ELR (cell line): ENCODE measurements at places on chromosomes 6 and 20.

DNA sequence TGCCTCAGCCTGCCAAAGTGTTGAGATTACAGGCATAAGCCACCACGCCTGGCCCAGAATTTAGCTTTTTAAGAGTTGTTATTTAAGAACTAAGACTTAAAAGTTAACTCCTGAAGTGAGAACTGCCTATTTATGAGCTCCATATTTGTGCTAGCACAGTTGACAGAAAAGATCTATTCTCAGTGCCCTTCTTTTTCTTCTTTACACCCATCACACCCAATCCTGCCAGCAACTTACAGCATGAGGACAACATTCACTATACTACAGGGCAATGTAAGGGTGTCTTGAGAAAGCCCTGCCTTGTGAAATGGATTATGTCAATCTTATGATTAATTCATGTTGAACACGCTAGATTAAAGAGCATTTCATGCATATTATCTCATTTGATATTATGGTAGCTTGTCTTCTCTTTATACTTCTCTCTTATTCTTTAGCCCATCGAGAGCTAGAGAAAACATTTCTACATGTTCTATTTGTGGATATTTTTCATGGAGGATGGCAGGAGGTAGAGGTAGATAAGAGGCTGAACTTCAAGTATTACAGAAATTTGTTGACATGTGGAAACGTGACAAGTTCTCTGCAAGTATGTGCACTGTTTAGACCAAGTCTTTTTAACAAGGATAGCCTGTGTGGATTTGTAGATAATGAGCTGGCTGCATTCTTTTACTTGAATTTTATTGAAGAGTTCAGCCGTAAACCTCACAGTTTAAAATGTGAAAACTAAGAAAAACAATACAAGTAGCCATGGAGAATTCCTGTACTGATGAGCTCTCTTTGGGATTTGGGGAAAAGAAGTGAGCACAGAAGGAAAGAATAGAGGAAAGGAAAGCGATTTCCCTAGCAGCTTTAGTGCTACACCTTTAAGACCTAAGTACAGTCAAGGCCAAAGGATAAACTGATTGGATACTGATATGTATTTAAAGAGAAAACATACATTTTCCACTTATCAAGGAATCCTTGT, 212.2 kb downstream of the ARHGAP18 start:
- DNase-seq: peak; percentile 19

- DNase-seq: no peak
Measured at GRCh38 chr6:16823718-16824352, 62.6 kb upstream of the ATXN1 start.

- DNase-seq: no peak
Measured at GRCh38 chr20:11754451-11754850, 163.2 kb upstream of the BTBD3 start.

DNA sequence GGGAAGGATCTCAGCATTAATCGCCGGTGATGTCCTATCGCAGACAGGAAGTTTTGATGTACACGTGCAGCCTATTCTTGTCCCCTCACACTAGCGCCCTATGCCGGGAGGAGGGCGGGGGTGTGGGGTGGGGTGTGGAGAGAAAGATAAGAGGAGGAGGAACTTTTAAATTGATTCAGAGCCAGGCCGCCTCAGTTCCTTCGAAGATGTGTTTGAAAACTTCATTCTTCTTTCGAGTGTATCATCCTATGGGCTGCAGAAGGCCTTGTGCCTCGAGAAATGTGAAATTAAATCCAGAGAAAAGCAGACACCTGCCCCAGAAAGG, 2.5 kb upstream of the POU3F2 start:
- no peak for DNase-seq

DNA sequence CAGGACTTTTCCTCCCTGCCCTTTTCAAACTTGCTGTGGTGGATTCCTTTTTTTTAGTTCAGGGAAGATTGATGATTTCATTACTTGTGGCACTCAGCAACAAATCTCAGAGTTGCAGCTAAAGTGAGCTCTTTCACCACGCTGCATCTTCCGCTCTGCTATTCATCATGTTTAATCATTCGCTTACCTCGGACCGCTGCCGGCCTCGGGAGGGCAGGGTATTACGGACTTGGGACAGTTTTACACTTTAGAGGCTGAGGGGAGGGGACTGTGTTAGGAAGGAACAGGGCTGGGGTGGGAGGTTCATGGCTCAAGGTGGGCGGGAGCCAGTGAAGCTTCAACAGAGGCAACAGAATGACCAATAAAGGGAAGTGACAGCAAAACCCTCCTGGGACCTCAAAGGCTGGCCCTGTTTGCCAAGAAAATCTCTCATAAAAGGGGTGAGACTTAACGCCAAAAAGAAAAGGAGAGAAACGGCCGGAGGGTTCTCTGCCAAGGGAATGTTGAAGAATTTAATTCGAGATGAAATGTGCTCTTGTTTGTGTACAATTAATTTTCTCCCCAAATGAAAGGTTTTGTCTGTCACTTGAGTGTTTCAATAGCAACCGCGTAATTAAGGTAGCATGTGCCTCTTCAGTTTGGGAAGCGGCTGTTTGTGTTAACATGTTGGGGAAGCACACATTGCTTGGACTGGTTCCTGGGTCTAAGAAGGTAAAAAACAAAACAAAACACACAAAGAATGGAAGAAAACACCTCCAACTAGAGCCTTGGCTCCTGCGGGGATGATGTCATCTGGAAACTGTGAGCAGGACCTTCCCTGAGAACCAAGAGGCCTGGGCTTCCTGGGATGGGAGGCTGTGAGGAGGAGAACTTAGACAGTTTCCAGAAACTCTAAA, 72.5 kb upstream of the SULF2 start:
- no peak for DNase-seq

- DNase-seq: peak; percentile 66
Measured at GRCh38 chr20:62710886-62711702, 2.5 kb downstream of the NTSR1 start.

GRCh38 chr6:134848076-134848475, 101.8 kb downstream of the ALDH8A1 start:
- no peak for DNase-seq

GRCh38 chr20:49529470-49529869, 38.5 kb downstream of the PTGIS start:
- peak; percentile 26 for DNase-seq

DNA sequence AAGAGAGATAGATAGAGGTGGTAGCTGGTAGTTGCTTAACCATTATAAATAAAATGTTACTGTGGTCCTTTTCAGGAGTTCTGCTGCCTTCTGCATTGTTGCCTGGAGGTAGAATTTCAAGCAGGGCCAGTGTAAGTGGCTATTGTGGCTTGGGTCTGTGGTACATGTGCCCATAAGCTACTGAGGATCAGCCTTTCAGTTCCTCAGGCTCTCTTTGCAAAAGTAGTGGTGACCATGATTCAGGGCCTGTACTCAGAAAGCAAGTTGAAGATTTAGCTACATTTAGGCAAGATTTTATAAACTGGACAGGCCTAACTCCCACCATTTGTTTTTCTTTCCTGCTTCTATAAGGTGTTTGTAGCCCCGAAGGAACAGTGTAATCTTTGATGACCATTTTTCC, 199.0 kb downstream of the PDE7B start:
- DNase-seq: no peak

DNA sequence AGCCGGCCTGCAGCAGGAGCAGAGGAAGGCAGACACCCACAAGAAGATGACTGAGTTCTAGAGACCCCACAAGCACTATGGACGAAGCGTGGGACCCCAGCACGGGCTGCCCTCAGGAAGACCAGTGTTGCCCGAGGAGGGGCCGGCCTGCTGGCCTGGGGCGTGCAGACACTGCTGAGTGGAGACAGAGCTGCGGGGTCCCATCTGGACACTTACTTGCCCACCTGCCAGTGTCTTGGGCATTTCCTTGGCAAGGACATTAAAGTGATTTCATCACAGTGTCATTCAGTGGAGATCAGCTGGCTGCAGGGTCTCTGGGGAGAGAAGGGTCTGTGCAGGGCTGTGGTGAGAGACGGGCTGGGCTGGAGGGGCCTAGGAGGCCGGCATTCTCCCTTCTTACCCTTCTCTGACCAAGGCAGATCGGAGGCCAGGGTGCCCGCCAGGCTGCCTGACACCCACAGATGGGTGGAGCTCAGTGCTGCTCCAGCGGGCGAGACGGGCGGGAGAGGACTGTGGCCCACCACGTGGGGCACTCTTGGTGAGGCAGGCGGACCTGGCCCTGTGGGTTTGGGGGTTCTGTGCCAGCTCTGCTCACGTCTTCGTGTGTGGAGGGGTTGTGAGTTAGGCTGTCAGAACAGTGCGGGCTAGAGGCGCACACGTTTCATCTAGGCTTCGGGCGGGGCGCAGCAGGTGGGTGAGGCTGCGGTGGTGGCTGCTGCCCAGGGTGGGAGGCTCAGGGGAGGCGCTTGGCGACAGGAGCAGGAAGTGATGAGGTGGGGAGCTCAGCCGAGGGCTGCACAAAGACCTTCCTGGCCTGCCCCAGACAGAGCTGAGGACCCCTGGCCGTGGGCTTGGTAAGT, at the start of gene LIME1:
Gene LIME1 (plus strand): TSS at position 806 of the 860 bp plus-strand sequence. CDS start 886 bp downstream, outside the sequence.
- DNase-seq: no peak

DNA sequence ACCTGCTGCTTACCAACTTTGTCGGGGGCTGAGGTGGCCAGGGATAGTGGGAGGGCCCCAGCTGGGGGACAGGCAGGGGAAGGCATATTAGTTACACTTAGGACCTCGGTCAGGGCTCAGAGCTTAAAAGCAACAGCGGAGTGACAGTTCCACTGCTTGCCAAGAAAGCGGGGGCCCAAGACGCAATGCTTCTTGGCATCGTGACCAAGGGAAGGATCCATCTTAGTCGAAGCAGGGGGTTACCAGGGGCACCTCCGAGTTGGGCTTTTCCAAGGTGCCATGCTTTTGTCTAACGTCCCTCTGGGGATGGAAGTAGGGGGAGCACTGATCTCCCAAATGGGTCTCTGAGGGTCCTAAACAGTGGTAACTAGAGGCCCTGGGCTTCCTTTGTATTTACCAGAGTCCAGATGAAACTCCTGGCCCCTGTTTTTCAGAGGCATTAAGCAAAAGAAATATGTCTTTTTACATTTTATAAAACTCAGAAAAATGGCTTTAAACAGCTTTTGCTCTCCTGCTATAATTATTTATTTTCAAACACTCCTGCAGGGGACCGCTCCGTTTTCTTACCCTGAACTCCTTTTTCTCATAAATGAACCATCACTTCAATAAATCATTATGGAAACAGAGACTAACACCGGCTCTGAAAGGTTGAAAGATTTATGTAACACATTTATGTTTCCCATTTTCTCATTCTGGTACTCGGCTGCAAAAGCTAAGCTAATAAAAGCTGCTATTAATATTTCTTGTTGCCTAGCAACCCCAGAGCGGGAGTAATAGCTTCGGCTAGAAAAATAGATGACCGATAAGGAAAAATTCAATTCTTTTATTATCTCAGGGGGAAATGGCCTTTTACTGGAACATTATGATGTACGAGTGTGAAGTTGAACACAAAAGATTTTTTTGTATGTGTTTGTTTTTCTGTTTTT, 100.4 kb downstream of the TOX2 start:
- DNase-seq: no peak

DNA sequence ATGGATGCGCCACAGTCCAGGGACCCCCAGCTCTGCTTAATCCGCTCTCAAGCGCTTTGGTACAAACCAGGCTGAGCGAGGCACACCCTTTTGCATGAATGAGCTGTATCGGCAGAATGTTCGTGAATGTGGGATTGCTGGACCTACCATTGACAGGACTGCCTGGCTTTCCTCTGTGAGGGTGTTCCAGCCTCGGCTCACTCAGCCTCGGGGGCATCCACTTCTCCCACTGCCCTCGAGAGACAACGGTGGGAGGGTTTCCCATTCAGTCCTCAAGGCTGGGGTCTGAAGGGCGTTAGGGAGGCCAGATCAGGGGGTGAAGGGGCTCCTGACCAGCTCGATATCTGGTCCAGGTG, 17.4 kb downstream of the MDFI start:
- DNase-seq: no peak

- DNase-seq: peak; percentile 21
Measured at GRCh38 chr6:95364016-95364604, 213.2 kb upstream of the MANEA start.

DNA sequence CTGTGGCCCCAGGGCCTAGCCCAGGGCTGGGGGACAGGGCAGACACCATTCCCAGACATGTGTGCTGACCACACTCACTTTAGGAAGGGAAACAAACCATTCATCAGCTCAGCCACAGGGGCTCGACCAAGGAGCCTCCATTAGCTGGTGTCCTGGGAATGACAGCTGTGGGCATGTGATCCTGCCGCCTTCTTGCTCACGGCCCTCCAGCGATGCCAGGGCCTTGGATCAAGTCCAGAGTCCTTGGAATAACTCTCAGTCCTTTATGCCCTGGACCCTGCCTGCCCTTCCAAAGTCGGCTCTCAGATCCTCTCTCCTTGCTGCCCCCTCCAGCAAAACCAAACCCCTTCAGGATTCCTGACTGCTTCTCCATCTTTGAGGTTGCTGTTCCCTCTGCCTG, 165.0 kb upstream of the RNF24 start:
- no peak for DNase-seq

DNA sequence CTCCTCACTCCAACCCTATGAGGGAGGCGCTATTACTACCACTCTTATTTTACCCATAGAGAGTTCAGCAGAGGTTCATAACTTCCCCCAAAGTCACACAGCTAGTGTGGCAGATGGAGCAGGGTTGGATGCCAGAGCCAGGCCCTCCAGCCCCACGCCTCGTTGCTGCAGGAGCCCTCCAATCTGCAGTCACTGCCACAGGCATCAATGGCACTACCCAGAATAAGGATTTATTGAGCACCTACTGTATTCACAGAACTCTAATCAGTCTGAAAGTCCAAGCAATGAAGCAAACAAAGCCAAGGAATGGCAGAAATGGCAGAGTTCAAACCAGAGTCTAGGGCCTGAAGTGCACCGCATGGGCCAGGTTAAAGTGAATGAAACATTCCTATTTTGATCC, 144.9 kb downstream of the LPA start:
- DNase-seq: no peak

DNA sequence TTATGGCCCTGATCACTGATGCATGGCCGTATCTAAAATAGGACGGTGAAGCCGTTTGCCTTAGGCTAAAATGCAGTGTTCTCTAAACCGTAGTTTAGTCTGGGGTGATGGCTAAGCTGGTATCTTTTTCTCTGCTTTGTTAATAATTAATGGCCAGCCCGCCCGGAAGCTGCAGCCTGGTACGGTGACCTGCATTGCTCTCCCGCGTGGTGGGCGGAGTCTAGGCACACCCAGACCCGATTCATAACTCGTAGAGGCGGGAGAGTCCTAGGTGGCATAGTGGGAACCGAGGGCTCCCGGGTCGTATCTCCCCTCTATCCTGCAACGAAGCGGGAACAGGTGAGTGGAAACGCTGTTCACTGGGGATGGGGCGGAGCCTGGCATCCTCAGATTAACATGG, 5.5 kb downstream of the CDH4 start:
- DNase-seq: no peak

GRCh38 chr6:106751501-106752252, 122.3 kb downstream of the QRSL1 start:
- peak; percentile 86 for DNase-seq

- DNase-seq: no peak
Measured at GRCh38 chr20:20022498-20022897, 5.3 kb downstream of the NAA20 start.

GRCh38 chr6:162471842-162472241, 255.7 kb downstream of the PRKN start:
- no peak for DNase-seq

- DNase-seq: no peak
Measured at GRCh38 chr6:88378639-88379038, 212.5 kb upstream of the CNR1 start.

GRCh38 chr6:31407699-31408098, 4.3 kb downstream of the MICA start:
- DNase-seq: peak; percentile 84

- no peak for DNase-seq
Measured at GRCh38 chr20:52081066-52081465, 110.5 kb downstream of the ZFP64 start.
